ENCODE measurements at places on chromosomes 6 and 20.
A peak's percentile ranks its signal among the peaks of the same experiment; 100 is the strongest.

DNA sequence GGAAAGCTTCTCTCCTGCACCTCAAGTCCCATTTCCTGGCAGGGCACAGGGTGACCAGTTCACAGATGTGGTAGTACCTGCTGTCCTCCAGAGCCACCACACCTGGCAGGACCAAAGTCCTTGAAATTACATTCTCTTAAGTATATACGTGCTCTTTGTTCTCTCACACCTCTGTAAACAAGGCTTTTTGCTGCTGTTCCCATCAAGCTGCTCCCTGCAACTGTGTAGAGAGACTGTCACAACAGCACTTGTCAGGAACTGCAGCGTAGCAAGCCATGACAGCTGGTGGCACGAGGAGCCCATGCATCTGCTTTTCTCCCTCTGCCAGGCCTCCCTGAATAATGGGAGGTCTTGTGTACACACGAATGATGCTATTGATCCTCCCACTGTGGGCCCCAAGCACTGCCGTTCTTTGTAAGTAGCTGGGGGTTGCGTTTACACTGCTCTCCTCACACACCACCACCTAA lies 431.8 kb downstream of the CD83 start:
- DNase-seq = no peak

DNA sequence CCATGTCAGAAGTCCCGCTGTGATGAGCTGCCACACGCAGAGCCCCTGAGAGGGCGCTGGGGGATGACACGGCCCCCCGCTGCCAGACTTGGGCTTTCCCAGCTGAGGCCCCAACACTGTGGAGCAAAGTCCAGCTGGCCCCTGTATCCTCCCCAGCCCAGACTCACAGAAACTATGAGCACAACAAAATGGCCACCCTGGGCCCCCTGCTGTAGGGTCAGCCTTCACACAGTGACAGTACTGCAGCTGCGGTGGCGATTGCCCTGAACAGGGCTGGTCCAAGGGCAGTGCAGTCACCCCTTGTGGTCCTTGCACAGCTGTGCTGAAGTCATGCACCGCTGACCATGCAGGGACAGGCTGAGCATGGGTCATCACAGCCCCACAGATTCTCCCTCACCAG lies 78.2 kb upstream of the CST7 start:
- no peak for DNase-seq

DNA sequence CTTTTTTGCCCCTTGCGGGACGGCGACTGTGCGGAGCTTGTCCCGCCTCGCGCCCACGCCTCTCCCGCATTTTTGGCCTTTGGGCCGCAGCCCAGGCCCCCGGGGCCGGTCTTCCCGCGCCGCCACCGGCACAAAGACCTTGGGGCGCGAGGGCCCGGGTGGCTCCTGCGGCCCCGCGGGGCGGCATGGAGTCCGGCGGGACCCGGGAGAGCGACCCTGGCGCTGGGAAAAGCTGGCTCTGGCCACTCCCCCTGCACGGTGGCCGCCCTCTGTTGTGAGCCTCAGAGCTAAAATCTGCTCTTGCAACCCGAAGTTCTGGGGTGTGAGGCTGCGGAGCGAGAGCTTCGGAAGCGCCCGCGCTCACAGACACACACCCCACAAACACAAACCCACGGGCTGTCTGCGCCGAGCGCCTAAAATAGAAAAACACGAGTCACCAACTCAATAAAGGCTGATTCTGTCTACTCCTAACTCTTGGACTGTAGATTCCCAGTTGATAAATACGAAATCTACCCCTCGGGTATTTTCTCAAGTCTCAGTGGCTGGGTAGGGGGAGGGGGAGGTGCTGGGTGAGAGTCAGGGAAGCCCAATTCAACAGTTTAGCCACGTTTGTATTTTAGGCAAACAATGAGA lies 496 bp upstream of the BEND3 start:
- DNase-seq = no peak

- no peak for DNase-seq
Observed at GRCh38 chr6:28589957-28590349, 64.3 kb downstream of the GPX5 start.

DNA sequence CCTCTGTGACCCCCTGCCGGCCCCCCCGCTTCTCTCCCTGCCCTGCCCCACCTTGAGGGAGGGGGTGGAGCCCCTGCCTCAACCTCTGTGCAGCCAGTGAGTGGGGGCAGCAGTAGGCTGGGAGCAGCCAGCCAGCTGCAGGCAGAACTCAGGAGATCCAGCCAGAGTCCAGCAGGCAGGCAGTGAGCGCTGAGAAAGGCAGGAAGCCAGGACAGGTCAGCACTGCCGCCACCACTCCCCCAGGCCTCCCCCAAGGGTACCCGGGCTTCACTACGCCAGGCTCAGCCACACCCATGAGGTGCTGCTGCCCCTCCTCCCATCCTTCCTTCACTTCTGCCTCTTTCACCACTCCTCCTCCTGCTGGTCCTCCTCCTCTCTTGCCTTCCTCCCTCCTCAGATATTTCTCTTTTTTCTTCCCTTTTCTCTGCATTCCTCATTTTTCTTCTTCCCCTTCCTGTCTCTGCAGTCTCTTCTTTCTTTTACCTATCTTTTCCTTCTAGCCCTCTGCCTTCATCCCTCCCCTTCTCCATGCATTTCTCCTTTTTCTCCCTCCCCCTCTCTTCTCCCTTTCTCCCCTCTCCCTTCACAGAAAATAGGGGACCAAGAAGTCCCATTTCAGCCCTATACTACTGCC lies 11.5 kb downstream of the TMEM63B start:
- DNase-seq = no peak

DNA sequence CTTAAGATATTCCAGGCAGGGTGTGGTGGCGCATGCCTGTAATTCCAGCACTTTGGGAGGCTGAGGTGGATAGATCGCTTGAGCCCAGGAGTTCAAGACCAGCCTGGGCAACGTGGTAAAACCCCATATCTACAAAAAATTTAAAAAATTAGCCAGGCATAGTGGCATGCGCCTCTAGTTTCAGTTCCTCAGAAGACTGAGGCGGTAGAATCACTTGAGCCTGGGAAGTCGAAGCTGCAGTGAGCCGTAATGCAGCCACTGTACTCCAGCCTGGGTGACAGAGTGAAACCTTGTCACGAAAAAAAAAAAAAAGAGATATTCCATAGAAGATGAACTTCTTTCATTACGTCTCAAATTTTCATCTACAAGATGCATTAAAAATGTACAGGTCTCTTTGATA lies 46.7 kb upstream of the ISM1 start:
- no peak for DNase-seq

- no peak for DNase-seq
Observed at GRCh38 chr6:22102671-22103070, 194.2 kb downstream of the PRL start.

DNA sequence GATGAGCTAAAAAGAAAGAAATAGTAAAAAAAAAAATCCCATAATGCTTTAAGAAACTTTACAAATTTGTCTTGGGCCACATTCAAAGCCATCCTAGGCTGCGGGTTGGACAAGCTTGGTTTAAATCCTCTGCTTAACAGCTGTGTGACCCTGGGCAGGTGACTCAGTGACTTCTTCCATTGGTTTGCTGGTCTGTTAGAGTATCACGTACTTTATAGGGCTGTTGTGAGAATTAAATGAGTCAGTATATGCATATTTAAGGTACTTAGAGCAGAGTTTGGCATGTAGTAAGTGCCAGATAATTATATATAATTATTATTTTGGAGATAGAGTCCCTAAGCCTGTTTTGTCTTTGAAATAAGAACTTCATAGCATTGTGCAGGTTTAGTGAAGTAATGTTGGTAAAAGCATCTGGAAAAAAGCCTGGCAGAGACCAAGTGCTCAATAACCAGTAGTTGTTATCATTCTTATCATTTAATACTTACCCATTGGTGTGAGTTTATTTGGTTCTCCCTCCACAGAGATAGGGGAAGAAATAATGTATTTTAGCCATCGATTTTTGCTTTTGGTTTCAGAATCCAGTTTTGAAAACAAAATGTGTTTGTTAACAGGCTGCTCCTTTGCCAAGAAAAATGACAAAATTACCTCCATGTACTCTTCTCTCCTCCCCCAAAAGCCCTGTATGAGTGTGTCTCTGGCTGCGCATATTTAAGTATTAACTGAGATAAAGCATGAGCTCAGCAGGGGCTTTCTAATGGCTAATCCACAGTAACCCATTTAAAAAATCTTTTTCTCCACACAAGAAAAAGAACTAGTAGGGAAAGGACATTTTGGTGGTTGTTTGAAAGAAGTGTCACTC lies 67.2 kb downstream of the FOXO3 start:
- peak; percentile 26 for DNase-seq

DNA sequence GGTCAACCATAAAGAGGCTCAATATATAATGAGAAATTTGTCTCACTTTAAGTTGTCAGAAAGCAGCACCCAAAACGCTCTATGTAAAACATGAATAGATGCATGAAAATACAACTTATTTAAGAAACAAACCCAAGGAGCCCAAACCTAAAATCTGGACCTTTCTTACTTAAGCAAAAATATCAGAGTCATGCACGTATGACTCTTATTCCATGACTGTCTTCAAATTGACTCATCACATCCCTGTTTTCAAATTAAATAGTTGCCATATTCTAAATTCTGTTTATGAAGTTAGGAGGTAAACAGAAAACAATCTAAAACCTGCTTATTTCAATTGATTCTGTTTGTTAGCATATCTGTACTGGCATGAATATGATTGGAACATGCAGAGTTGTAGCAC lies 42.1 kb downstream of the ANKRD6 start:
- no peak for DNase-seq

DNA sequence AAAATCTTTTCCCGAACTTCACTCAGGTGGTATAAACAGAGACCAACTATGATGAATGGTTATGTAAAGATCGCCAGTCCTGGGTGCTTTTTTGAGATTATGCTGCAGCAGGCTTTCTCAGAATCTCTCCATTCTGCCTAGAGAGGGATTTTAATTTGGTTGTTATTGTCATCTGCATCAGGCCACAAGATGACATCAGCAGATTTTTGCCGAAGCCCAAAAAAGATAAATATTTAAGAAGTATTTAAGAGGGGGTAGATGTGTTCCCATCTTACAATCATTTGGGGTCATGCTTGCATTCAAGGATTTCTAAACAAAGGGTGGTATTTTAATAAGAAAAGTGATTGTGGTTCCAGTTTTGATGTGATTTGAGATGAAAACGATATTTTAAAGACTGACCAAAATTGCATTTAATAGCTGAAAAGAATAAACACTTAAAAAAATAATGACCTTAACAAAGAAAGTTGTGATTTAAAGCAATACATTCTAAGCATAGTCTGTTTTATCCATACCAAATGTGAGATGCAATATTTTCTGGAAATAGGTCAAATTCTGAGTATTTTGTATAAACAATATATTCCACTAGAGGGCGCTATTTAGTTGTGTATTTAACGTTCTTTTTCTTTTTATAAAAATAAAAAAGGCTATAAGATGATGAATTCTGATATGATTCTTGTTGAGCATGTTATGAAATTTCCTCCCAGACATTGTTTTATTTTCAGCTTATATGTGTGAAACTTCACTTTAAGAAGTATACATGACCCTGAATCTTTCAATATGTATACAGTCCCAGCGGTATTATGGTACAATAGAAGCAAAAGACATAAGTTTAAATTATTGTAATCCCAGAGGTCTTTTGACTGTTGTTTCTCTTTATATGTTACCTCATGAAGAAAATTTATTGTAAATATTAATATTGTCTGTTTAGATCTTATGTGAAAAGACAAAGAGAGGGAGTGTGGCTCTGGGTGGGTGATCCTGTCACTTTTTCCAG lies 51.0 kb upstream of the ZFP64 start:
- no peak for DNase-seq

- DNase-seq = no peak
Observed at GRCh38 chr20:50580016-50580747, 70.0 kb downstream of the PTPN1 start.
